ENCODE measurements at places on chromosomes 1 and 21. TPM values are rescaled to one million over a fixed set of nuclear protein-coding genes. Genes with fewer than 3 reads are reported as not detected.

DNASE2B gene
- not detected for total RNA-seq

NBPF20 gene
- 3.3 TPM for total RNA-seq

ZMYND12 gene
- total RNA-seq = 0.41 TPM

ATAD3C gene
- total RNA-seq = not detected

PGLYRP4 gene
- not detected for total RNA-seq

SSU72 gene
- 100 TPM for total RNA-seq

All from A549 treated with Mapracorat at 1 μM for 4 hours (cell line).